AG08395 (cell line): ENCODE measurements at places on chromosomes 1 and 21.
A peak's percentile ranks its signal among the peaks of the same experiment; 100 is the strongest.

DNA sequence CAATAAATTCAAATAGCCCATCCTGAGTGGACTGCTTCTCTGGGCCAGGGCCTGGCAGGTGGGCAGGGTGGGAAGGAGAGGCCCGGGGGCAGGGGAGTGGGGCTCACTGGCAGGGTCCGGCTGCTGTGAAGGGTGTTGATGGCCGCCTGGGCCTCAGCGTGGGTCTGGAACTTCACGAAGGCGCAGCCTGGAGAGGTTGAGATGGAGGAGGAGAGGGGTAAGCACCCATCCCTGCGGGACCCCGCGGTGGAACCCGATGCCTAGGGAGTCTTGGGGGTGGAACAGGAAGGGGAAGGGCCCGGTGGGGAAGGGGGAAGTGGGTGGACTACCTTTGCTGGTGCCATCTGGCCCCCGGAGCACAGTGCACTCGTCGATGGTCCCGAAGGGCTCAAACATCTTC lies 7.7 kb downstream of the CELF3 start:
- DNase-seq = no peak

GRCh38 chr1:35668506-35668905 lies 27.2 kb upstream of the PSMB2 start:
- no peak for DNase-seq

DNA sequence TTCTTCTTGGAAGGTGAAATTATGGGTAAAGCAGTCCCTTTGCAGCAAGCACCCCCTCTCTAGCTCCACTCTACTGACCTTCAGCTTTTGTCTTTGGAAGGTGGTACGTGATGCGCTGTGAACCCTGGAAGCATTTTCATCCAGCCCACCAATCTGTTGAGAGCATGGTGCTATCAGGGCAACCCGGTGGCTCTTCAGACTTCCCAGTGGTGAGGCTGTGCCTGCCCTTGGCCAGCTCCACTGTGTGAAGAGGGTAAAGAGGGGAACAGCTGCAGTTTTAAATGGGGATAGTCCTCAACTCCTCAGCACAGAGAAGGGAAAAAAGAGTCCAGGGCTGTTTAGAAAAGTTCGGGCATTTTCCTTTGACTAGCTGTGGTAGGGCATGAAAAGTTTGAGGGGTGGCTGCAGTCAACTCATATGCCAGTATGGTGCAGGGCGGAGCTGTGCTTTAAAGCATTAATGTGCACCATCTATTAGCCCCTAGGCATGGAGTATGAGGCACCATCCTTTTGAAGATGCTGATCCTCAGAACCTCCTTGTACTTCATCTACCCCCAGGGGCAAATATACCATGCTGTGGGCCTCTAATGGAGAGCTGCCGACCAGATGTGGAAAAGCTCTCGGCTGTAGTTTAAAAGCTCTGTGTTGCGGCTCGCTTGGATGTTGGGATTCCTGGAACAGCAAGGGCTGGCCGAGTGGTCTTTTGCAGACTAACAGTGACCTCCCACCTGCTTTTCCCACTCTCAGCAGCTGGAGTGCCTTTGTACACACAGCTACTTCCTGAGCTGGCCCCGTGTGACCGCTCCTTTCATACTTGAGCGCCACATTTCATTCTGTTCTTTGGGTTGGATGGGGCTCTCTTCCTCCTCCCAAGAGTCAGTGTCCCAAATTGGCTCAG lies 123.0 kb downstream of the PEX14 start:
- DNase-seq = no peak

DNA sequence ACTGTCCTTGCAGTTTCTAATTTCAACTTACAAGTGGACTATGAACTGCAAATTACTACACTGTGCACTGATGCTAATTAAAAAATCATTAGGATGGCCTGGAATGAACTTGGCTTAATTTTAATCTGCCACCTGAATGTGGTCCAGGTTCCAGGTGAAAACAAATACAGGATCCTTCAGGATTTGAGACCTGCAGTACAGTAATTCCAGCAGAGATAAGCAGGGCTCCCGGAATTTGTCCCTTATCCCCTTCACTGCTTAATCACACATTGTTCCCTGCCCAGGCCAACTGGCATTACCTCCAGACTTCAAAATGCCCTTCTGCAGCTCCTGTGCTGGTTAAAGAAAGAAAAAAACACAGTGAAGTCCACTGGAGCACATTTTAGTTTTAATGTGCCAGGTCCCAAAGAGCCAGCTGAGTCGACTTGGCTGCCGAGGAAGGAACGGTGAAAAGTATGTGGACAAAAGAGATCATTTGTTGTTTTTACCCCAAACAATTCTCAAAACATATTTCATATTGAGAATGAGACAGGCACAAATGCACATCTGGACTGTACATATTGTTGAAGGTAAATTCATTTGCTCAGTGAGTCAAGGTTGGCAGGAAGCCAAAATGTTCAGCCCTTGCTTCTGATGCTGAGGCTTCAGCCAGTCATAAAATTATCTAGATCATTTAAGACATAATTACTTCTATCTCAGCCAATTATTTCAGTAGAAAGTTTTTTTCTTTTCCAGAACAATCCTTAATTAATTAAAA lies 28.3 kb downstream of the DEGS1 start:
- DNase-seq = peak; percentile 26
